Renal cortex interstitium (tissue), 15 donors: ENCODE measurements at places on chromosomes 13 and 19.

- no peak for DNase-seq
These were observed 5.2 kb upstream of the LMNB2 start for GRCh38 chr19:2461751-2462634.

GRCh38 chr13:35856721-35857364, 274.3 kb downstream of the DCLK1 start:
- DNase-seq: no peak

GRCh38 chr13:94427313-94427953, 52.0 kb downstream of the DCT start:
- no peak for DNase-seq

DNA sequence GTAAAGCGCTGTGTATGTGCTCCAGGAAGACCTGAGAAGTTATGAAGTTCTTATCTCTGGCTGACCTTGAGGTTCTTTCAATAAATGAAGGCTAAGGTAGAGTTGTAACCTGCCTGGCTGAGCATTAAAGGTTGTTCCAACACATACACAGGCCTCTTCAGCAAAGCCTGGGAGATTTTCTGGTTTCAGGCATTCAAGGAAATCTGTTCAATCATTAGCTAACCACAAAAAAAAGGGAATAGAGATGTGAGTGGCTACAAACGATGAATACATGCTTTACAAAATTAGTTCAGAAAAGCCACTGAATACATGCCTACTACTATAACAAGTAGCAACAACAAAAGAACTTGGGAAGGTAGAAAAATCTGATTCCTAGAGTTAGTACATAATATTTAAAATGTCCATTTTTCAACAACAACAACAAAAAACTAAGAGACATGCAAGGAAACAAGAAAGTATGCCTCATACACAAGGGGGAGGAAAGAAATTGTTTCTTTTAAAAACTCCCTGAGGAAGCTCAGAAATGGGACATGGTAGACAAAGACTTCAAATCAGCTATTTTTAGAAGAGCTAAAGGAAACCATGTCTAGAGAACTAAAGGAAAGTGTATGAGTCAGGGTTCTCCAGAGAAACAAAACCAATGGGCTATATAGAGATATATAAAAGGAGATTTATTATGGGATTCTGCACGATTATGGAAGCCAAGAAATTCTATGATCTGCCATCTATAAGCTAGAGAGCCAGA, 191.5 kb upstream of the IPO5 start:
- DNase-seq: no peak

DNA sequence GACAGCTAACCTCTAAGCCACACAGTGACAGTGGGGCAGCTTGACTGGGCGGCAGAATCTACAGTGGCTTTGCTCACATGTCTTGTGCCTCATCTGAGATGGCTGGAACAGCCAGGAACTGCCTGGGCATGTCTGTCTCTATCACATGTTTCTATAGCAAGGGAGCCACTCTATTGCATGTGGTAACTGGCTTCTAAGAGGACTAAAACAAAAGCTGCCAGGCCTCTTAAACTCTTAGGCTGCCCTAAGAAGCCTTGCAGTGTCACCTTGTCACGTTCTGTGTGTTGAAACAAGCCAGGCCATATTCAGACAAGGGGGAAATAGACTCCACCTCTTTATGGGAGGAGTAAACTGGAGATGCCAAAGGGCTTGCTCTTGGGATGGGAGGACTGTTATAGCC, 122.9 kb upstream of the MAB21L1 start:
- DNase-seq: no peak

GRCh38 chr19:33054623-33055022, 10.1 kb downstream of the RHPN2 start:
- DNase-seq: no peak

DNA sequence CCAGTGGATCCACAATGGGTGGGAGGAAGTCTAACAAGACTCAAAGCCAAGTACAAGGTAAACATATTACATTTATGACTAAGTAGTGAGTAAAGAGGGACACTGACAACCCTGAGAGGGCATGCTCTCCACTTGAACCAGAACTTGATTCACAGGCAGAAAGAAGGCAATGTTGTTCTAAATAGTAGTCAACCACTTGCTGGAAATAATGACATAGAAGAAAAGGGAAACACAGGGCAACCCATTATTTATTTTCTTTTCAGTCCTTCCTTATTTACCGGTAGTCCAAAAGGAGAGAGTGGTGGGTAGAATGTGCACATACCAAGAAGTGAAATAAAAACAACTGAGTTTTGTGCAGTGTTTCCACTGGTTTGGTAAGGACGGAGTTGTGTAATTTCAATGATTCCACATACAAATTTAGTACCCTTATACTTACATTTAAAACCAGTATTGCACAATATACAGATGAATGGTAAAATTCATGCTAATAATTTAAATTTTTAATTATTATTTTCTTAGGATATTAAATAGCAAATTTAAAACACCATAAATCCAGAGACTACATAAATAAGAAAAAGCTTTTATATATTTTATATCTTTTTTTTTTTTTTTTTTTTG, 65.9 kb downstream of the ENOX1 start:
- no peak for DNase-seq

GRCh38 chr13:80345771-80346510, 5.0 kb upstream of the SPRY2 start:
- no peak for DNase-seq

DNA sequence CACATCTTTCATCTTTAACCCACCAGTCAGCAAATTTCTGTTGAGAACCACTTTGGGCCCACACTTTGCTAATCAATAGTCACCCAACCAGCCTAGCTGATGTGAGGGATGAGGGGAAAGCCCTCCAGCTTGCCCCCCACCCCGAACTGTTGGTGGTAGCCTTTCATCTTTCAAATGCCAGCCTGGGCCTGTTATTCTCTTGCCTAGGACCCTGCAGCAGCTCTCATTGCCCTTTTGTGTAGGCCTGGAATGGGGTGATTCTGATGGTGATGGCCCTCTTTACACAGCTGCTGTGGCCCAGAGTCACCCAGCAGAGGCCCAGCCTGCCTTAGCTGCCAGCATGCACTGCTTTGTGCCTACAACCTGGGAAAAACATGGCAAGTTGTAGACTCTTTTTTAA, 294.5 kb downstream of the SLC7A1 start:
- no peak for DNase-seq

DNA sequence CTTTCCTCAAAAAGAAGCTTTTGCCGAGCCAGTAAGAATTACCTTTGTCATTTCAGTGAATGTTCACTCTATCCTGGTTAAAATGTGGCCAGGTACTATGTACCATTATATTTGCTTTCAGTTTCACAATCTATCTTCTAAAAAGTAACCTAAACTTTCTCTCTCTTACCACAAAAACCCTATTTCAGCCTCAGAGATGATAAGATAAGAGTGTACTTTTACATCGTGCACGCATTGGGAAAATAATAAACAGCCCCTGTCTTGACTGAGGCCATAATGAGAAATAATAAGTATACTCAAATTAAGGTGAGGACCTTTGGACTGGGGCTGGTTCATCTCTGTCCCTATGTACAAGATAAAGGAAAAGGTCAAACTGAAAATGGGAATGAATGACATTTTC, 77.7 kb downstream of the ZNF726 start:
- DNase-seq: no peak
